Urinary bladder (tissue), 4 donors: ENCODE measurements at places on chromosomes 6 and 20. TPM values are rescaled to one million over a fixed set of nuclear protein-coding genes. Genes with fewer than 3 reads are reported as not detected.

The SLC22A2 gene
- not detected for total RNA-seq

The TMC2 gene
- 0.16 TPM for total RNA-seq

The IL17F gene
- not detected for total RNA-seq

GRCh38 chr6:52012582-52012981, 74.8 kb downstream of the PKHD1 start:
- DNase-seq = no peak

DNA sequence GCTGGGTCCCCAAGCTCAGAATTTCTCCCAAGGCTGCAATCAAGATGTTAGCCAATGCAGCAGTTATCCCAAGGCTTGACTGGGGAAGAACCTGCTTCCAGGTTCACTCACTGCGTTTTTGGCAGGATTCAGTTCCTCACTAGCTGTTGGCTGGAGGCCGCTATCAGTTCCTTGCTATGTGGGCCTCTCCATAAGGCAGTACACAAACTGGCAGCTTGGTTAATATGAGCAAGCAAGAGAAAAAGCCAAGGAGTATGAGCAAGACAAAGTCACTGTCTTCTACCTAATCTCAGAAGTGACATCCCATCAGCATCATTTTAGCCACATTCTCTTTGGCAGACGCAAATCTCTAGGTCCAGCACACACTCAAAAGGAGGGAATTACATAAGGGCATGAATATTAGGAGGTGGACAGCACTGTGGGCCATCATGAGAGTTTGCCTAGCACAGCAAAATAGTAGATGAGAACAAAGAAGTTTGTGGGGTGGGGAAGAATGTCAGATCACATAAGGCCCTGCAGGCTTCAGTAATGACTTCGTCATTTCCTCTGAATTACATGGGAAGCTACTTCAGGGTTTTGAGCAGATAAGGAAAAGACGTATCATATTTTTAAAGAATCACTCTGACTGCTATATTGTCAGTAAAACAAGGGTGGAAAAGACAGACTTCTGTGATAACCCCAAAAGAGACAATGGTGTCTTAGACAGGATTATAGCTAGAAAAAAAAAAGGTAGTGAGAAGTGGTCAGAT, 25.5 kb downstream of the LMBRD1 start:
- no peak for DNase-seq

DNA sequence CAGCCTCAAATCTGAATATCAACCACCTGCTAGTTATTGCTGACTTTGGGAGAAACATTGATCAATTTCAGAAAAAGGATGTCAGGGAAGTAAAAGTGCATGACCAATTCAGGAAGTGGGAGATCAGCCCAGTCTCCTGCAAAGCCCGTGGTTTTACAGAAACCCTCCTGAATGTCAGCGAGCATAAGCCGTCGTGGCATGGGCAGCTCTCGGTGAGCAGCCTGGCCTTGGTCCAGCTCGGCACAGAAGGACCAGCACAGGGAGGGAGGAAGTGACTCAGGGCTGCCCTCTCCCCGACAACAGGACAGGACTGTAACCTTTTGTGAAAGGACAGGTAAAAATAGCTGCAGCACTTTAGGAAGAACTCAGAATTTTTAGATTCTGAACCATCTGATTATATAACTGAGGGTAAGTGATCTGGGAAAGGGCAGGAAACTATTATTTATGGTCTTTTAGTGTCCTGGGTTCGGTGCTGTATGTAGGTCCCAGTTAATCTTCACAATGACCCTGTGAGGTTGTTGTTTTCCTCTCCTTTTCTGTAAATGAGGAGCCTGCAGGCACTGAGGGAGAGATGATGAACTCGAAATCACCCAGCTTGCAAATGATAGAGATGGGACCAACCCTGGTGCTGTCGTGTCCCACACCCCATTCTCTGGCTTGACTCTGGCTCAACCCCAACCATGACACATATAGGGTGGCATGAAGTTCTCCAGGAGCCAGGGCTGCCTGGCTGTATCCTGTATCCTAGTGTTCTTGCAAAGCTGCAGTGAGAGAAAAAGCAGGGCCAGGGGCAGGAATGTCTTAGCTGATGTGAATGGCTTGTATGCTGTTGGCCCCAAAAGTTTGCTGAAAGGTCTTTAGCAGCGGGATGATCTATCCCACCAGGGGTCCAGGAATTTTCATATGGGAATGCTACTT, 37.6 kb downstream of the NRN1 start:
- DNase-seq = no peak

DNA sequence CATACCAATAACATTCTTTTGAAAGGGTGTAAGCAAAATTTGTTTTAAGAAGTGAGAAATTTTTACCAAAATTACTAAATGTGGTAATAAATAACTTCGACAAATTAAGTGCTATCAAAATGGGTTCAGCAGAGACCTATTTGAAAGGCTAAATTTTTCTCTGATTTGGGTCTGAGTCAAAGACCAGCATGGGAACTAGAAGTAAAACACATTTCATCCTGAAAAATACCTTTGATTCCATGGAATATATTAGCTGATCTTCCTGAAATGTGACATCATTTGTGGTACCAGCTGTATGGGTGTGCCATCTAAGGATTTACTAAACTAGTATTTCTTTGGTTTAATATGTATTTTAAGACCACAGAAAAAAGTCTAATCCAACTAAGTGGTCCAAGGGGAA, 63.6 kb downstream of the BLOC1S5 start:
- no peak for DNase-seq

DNA sequence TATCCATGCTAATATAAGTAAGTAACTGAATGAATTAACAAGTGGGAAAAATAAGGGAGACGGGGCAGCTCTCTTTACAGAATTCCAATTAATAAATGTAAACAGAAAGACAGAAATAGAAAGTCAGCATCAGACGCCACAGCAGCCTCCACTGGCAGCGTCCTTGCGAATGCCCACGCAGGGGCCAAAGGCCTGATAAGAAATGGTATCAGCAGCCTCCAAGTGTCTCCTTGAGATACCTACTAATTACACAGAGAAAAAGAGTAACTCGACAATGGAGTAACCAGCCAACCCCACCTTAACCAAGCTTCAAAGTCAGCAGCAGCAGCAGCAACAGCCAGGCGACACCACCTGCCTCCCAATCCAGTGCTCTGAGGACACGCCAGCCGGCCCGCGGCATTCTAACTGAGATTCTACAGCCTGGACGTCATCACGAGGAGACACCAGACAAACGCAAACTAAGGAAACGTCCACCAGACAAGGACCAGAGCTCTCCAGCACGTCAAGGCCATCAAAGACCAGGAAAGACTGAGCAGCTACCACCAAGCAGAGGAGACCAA, 78.8 kb downstream of the TAF4 start:
- no peak for DNase-seq

DNA sequence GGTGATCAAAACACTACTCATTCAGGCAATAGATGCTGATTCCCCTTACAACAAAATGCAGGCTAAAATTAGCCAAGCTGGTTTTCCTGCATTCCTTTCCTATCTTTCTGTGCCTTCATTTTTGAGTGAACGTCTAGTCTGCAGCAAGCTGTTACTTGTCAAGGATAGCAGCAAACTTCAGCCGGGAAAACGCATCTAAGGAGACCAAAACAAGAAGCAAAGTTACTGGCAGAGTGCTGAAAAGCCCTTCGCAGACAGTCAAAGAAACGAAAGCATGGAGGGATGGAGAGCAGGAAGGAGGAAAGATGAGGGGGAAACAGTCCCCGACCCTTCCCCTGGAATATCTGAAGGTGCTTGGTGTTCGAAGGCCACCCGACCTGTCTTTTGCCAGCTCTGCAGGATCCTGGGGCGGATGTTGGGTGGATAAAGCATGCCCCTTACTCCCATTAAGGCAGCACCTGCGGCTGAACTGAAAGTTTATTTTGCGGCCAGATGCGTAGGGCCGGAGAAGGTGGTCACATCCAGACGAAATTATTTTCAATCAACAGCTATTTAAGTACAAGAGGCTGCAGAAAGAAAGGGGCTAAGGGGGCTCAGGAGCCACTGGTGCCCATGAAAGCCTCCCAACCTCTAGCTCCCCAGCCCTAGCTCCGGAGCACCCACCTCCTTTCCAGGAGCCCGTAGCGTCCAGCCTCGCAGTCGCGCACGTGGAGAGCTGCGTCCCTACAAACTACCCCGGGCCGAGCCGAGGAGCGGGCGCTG, 538 bp downstream of the FERMT1 start:
- DNase-seq = peak; percentile 86

- no peak for DNase-seq
These were observed 87.5 kb downstream of the RALGAPA2 start for GRCh38 chr20:20624914-20625313.

- DNase-seq = no peak
These were observed 32.5 kb downstream of the MUC22 start for GRCh38 chr6:31042806-31043205.

- no peak for DNase-seq
These were observed 257.2 kb upstream of the EPHA7 start for GRCh38 chr6:93676581-93676980.

DNA sequence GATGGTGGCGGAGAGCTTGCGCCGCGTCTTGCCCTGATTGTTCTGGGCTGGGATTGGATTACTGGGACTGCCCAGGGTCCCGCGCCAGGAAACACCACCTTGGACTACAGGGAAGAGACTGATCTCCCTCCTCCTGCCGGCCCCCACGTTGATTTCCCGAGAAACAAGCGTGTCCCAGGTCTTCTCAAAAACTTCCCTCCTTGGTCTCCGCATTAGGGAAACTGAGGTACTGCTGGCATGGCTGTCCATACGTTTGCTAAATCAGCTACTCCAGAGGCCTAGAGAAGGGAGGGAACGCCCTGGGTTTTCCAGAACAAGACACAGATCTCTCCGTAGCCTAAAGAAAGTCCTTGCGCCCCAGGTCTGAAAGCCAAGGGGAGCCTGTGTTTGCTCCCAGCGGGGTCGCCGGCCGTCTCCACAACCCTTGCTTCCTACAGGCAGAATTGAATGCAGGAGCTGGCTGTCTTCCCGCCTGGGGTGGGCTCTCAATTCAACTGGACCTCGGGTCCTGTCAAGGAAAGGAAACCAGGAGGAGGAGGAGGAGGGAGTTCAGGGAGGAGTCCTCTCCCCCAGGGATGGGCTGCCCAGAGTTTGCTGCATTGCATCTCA, 29.2 kb downstream of the TFAP2A start:
- DNase-seq = no peak
